ENCODE measurements at places on chromosomes 2 and 18.

DNA sequence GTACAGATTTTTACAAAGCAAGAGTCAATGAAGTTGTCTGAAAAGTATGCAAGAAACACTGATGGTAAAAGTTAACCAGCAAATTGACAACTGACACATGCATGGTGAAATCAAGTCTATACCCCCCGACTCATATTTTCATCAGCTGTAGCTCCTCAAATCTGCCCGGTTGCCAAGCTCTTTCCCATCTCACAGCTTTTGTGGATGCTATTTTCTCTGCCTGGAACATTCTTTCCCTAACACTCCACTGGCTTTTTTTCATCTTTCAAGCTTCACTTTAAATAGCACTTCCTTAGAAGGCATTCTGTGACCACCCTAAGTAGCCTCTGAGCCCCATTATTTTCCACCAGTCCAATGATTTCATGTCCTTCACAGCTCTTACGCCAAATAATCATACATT, 18.1 kb downstream of the NBAS start:
- DNase-seq, result no peak

GRCh38 chr2:196750291-196750923, 49.1 kb downstream of the GTF3C3 start:
- no peak for DNase-seq

DNA sequence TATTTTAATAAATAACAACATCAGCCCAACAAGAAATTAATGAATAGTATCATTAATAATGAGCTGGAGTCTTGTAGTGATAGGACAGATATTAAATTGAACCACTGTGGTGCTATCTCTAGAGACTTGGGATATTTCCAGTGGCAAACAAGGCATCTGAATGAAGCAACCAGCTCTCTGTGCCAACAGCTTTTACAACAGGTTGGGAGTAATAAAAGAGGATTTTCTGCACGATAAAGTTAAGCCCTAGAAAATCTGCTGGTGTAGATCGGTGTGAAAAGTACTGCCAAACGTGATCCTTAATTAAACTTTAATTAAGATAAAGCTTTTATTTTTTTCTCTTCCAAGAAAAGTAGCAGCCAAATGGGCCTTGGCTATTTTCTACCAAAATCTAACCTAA, 385.5 kb downstream of the NR4A2 start:
- no peak for DNase-seq

- DNase-seq, result peak; percentile 73
Observed at GRCh38 chr2:110858993-110859701, 126.8 kb downstream of the ACOXL start.

GRCh38 chr2:158778243-158778642, 16.9 kb upstream of the DAPL1 start:
- no peak for DNase-seq

GRCh38 chr2:44450806-44451205, 89.1 kb downstream of the CAMKMT start:
- no peak for DNase-seq

DNA sequence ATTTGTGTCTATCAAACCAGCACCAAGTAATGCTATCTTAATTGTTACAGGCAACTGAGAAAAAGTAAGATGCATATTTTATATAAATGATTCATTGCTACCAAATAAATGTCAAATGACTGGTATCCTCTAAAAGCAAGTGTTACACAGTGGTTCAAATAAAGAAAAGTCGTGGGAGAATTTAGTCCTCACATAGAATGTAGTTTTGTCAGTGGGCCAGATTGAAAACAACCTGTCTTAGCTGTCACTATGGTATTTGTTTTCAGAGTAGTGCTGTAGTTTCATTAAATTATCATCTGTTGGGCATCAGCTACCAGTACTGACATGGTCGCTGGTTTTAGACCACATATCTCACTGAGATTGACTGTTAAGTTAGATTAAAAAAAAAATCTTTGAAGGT, 10.2 kb upstream of the EIF2AK3 start:
- DNase-seq, result no peak

- no peak for DNase-seq
Observed at GRCh38 chr2:172552547-172553291, 3.2 kb upstream of the PDK1 start.

DNA sequence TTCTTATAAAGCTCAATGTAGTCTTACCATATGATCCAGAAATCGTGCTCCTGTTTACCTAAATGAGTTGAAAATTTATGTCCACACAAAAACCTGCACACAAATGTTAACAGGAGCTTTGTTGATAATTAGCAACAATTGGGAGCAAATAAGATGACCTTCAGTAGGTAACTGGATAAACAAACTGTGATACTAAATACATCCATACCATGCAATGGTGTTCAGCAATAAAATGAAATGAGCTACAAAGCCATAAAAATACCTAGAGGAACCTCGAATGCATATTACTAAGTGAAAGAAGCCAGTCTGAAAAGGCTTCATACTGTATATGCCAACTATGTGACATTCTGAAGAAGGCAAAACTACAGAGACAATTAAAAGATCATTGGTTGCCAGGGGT, 185.6 kb upstream of the HNRNPA3 start:
- no peak for DNase-seq

- DNase-seq, result peak; percentile 64
Observed at GRCh38 chr18:70491734-70492348, 203.0 kb downstream of the SOCS6 start.

DNA sequence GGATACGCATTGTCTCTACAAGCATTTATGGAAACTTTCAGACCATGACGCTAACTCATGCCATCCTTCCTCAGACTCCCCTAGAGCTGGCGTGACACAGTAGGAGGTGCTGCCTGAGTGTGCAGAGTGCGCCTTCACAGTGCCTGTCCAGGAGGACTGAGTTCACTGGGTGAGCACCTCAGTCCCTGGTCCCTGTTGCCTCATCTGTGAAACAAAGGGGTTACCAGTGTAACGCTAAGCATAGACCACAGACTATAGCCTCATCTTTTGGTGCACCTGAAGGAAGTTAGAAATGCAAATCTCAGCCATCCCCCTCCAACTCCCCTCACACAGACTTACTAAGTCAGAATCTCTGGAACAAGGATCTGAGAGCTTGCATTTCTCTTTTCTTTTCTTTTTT, 142.8 kb downstream of the TMEM17 start:
- DNase-seq, result peak; percentile 87

GRCh38 chr2:144990661-144991060, 470.7 kb upstream of the ZEB2 start:
- DNase-seq, result no peak

- DNase-seq, result no peak
Observed at GRCh38 chr2:230677201-230677946, 35.3 kb upstream of the CAB39 start.

- DNase-seq, result peak; percentile 74
Observed at GRCh38 chr18:62524440-62525200, 1.8 kb downstream of the ZCCHC2 start.

DNA sequence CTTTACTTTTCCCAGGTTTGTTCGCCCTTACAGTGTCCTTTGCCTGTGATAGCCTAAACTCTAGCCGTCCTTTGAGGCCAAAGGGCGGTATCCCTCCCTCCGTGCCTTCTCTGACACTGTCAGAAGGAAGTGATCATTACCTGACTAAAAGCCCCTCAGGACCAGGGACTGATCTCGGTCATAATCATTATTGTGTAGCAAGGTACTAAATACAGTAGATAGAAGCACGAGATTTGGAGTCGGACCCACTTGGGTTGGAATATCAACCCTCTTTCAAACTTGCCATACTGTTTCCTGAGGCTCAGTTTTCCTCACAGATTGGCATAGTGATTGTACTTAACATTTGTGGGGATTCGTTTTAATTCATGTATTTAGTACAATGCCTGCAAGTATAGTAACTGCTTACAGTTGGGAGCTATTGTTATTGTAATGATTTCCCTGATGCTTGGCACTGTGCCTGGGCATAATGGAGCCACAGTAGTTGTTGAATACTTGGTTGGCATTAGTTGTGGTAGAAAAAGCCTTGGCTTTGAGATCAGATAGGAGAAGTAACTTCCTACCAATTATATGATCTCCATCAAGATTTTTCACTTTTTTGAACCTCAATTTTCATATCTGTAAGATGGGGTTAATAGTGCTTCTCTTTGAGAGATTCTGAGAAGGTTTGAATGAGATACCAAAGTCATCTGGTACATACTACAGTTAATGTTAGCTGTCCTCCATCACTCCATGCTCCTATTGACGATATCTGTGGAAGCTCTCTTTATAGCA, 836 bp downstream of the STK11IP start:
- no peak for DNase-seq

DNA sequence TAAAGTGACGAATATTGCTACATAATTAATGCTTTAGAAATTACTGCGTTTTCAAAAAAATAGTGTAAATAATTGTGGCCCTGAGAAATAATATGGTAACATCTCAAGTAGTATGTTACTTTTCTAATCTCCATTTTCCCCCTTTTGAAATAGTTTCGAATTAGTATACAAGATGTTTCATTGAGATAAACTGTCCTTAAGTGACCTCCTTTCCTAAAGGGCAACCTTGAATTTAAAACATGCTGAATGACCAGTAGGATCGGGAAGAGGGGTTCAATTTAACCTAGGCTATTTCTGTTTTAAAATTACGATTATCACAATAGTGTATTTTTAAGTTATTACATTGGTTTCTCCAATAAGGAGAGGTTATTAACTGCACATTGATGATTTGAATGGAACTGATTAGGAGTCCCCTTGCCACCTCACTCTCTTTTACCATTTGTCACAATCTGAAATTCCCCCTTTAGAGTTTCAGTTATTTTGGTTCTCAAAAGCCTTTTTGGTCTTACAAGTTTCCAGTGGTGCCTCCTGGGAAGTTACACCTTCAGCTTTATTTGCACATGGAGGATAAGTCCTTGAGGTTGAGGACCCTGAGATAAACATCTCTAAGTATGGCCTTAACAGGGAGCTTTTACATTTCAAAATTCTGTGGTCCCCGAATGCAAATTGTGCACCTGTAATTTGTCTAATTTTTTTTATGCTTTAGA, 2.3 kb downstream of the ACTR3 start:
- DNase-seq, result peak; percentile 32

DNA sequence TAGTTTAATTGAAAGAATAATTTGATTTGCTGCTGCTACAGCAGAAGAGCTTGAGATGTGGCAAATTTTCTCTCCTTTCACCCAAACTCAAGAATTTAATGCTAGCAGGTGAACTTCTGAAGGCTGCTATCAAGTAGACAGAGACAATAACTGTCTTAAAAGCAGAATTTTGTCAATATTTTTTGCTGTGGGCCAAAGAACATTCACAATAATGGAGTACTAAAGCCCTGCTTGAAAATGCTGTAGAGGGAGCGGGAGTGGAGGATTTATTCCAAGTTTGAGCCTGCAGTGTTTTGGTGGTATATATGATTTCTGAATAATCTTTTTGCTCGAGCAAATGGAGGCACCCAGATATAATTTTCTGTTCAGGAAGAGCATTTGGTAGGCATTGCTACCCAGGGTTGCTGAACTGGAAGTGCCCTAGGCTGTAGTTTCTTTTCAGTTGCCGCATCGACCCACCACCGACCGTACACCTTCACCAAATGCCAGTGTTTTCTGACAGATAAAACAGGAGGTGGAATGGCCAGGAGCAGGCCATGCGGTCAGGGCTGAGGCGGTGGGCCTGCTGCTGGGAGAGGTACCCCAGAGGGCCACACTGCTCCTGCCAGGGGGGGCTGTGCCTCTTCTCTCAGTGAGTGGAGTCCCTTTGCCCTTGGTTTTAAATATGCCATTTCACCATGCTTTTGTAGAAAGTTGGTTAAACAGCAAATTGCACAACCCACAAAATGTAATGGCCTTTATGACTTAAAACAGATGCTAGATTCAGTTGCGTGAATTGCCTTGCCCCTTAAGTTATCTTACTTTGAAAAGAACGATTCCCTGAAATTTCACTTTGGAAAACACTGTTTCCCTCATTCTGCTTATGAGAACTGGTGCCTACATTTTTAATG, 36.4 kb downstream of the TSHZ1 start:
- DNase-seq, result no peak

GRCh38 chr2:54814389-54815147, 91.1 kb downstream of the EML6 start:
- DNase-seq, result no peak

DNA sequence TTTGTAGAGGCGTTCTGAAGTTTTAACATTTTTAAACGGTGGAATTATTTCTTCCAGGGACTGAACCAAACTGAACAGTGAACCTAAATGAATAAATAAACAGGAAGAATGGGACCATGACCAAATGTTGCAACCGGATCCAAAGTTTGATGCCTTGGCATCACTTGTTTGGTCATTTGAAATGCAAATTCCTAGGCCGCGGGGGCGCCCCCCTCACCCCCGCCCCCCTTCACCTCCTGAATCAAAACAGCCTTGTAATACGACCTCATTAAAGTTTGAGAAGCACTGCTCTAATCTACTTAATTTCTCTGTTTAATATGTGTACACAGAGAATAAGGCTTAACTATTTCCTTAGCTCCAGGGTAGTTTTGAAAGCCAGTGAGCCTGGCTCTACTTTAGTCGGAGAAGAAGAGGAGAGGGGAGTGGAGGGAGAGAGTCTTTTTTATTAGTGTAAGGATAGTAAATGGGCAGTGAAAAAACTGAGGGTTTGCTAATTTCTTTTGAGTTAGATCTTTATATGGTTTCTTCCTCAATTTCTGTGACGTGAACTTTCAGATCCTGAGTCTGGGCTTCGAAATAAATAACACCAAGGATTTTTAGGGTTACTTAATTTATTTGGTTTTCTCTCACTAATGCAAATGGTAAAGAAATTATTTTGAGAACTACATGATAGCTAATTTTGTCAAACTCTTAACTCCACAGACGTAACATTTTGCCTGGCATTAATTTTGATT, 5.7 kb downstream of the C2orf80 start:
- no peak for DNase-seq

DNA sequence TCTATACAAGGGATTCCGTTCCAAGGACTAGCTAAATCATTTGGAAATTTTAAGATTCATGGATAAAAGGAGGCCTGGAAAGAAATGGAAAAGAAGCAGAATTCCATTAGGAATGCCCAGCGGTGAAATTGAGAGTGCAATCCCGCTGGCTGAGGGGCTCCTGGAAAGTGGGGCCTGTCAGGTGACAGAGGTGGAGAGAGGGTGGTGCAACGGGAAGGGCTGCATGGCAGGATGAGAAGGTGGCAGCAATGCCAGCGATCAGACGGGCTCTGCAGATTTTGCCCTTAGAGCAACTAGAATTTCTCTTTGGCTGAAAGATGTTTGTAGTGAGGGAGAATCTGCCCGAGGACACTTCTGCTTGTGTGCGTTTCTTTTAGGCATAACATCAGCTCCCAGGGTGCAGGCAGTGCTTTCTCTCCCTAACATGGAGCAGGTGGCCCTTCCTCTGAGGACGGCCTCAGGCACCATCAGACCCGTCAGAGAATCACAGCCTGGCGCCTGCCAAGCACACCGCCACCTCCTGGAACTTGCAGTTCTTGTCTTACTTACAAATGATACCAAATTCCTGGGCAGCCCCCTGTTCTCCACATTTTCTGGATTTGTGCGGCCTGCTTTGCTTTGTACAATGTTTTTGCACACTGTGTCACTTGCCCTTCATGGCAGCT, 261.6 kb downstream of the NDUFA10 start:
- no peak for DNase-seq

DNA sequence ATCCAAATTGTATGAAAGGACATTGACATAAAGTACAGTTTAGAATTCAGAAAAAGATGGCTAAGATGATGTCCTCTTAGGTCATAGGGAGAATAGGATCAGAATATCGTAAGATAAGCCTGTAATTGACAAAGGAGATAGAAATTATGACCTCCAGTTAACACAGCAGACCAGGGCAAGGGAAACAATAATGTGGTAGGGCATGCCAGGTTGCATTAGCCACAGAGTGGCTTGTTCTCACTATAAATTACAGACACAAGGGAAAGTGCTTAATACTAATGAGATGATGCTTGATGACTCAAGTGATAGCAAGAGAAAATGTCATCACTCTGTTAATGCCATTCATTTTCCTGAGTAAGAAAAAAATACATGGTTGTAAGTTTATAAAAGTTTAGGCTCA, 48.9 kb upstream of the LRP1B start:
- DNase-seq, result no peak

All from GM12865 (cell line).